ENCODE measurements at places on chromosomes 12 and 14.

DNA sequence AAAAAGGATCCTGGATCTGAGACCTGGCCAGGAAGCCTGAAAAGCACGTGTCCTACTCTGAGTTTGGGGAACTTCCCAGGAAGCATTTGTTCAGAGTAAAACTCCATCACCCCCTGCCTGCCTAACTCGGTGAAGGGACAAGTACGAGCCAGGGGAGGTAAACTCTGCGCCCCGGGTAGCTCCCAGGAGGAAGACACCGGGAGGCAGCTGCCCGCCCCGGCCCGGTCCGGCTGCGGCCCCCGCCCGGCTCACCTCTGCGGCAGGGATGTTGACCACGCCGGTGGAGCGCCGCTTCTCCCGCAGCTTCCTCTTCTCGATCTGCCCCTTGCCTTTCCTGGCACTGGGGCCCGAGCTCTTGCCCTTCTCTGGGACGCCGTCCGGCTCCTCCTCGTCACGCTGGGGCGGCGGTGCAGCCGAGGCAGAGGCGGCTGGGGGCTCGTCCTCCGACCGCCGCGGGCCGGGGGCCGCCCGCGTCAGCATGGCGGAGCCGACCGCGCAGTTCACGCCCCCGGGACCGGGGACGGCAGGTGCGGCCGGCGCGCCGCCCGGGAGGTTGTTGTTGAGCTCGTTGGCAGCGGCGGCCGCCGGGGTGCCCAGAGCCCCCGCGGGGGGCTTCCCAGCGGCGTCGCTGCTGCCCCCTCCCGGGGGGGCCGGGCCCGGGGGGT, 1.2 kb downstream of the PAWR start:
- no peak for DNase-seq

GRCh38 chr12:132672678-132673077, 14.5 kb downstream of the POLE start:
- DNase-seq = no peak

GRCh38 chr14:101922866-101923265, 41.5 kb upstream of the DYNC1H1 start:
- DNase-seq = no peak

GRCh38 chr14:23373041-23373440, 432 bp downstream of the IL25 start:
- DNase-seq = no peak

DNA sequence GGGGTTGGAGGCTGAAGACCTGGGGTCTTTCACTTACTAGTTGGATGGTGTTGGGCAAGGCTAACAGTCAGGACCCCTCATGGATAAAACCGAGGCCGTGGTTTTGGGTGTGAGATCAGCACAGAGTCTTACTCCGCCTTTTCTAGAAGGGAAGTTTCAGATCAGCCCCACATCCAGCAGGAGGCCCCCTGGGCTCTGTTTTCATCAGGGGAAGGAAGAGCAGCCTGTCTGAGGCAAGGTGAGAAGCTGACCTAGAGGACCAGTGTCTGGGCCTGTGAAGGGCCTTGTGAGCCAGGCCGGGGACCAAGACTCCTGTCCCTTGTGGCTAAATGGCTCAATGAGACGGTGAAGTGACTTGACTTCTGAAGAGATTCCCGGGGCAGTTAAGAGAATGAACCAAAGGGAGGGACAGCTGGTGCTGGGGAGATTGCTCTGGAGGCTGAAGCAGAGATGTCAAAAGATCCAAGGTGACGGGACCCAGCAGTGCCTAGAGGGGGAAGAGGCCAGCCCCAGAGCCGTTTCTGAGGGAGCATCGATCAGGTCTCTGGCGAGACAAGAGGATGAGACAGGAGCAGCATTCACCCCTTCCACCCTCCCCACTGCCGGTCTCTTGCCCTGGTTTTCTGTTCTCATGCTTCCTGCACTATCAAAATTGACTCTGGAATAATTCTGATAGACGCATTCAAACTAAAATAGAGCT, 40.1 kb upstream of the TSPAN9 start:
- DNase-seq = no peak

- no peak for DNase-seq
Measured at GRCh38 chr12:11863988-11864387, 206.8 kb upstream of the BCL2L14 start.
